Dorsolateral prefrontal cortex (tissue), 122 donors: ENCODE measurements at places on chromosomes 6 and 20.

- DNase-seq, result no peak
Observed at GRCh38 chr20:10551732-10552724, 116.9 kb downstream of the SLX4IP start.

- peak; percentile 68 for DNase-seq
Observed at GRCh38 chr6:111715321-111715720, 109.6 kb upstream of the TRAF3IP2 start.

DNA sequence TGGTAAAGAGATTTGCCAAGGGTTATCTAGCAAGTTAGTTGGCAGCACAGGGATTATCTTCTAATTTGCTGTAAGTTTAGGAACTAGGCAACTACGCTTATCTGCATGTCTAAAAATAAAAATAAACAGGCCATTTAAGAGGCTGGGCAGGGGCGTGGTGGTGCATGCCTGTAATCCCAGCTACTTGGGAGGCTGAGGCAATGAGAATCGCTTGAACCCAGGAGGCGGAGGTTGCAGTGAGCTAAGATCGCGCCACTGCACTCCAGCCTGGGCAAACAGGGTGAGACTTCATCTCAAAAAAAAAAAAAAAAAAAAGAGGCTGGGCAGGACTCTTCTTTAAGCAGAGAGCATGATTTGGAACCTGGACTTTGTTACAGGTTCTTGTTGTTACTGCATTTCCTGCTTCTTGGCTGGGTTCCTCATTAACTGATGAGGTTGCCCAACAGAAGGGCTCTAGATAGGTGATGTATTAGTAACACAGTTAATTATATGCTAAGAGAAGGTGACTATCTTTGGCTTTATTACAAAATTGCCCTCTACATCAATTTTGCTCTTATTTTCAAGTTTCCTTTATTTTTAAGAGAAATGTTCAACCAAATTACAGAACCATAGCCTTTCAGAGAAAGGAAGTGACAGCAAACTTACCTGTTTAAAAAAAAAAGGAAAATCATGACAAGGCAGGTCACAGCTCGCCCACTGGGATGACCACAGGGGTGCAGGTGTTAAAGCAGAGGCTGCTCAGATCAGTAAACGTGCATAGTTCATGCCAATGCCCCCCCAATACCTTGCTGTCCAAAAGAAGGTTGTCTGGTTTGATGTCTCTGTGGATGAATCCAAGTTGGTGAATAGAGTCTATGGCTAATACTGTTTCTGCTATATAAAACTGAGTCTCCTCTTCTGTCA, 32.5 kb downstream of the STK38 start:
- no peak for DNase-seq

DNA sequence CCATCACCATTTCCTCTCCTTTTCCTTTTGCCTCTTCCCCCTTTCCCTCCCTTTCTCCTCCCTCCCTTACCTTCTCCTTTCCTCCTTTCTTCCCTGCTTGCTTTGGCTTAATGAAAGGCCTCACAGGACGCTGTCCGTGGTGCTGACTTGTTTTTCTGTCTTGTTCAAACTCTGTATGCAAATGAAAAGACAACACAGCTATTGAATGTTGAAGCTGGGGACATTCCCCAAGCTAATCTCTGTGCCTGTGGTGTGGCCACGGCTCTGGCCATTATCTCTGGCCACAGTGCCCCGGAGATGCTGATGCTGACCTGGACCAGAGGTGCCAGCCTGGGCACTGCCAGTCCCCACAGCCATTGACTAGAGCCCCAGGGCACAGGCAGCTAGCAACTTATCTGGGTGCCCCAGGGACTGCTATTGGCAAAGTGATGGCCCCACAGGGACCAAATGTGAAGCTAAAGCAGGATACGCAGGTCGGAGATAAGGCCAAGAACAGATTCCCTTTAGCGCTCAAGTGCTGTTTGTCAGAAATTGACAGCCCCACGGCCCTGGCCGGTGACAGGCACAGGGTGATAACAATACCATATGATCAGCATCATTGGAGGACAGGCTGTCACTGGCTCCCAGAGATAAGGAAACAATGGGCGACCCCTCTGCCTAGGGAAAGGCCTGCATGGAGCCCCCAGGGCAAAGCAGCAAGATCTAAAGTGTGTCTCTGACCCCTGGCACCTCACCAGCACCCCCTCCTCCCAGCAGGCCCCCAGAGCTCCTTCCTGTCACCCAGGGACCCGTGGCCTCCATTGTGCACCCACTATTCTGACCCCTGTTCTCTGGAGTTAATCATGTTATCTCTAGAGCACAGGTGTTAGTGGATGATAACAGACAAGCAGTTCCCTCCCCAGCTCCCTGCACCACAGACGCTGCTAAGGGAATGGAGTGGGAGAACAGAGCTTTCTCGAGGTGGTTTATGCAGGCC, 31.6 kb upstream of the SLC32A1 start:
- DNase-seq, result peak; percentile 60

- no peak for DNase-seq
Observed at GRCh38 chr6:134308800-134309199, 9.1 kb downstream of the SGK1 start.

DNA sequence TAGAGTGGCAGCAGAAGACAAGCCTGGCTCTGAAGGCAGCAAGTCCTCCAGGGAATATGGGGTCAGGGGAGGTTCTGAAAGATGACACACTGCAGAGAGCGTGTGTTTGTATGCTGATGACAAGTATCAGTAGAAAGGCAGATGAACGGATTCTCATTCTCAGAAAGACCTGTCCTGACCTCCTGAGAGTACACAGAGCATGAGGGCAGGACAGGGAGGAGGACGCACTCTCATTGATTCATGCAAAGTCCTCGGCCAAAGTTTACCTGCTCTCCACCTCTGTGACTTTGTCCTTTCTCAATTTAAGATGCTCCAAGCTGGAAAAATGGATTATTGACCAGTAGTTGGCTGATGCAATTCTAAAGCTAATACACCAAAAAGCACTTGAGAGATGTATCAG, 156.7 kb downstream of the LPA start:
- DNase-seq, result no peak

DNA sequence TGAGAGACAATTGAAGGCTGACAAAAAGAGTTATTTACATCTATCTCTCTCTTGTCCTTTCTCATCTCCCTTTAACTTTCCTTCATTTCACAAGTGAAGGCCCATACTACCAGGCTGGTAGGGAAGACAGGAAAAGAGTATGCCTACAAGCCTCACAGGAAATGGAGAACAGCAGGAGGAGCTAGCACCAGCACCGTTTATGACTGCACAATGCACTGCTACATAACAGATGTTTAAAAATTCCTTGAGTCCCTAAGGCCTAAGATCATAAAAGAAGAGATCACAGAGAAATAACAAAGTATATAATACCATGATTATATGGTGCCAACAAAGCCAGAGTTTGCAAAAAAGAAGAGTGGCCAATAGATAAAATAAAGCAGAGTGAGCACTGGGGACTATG, 194.8 kb downstream of the UNC5CL start:
- no peak for DNase-seq

GRCh38 chr6:169568314-169569087, 133.3 kb downstream of the WDR27 start:
- no peak for DNase-seq

DNA sequence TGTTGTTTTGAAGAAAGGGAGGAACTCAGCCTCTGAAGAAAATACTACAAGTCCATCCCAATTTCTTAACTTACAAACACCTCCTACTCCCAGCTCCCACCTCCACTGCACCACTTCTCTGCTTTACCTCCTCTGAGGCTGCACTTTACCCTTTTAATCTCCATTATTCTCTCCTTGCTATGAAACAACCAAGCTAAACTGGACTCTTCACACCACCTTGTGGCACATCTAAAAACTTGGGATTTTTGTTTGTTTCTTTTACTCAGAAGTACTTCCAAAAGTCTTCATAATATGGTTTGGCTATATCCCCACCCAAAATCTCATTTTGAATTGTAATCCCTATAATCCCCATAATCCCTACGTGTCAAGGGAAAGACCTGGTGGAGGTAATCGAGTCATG, 142.2 kb downstream of the MOXD1 start:
- DNase-seq, result no peak

DNA sequence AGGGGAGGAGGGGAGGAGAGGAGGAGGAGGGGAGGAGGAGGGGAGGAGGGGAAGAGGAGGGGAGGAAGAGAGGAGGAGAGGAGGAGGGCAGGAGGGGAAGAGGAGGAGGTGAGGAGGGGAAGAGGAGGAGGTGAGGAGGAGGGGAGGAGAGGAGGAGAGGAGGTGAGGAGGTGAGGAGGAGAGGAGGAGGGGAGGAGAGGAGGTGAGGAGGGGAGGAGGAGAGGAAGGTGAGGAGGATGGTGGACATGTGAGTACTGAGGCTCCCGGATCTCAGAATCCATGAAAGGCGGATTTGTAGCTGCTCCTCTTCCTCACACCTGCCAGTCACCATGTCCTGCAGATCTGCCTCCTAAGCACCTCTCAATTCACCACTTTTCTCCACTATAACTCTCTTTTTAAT, 59.8 kb downstream of the PSMB1 start:
- no peak for DNase-seq

GRCh38 chr6:98648211-98648914, 186.0 kb upstream of the POU3F2 start:
- DNase-seq, result no peak

GRCh38 chr6:169326067-169326799, 72.6 kb upstream of the THBS2 start:
- DNase-seq, result peak; percentile 64

DNA sequence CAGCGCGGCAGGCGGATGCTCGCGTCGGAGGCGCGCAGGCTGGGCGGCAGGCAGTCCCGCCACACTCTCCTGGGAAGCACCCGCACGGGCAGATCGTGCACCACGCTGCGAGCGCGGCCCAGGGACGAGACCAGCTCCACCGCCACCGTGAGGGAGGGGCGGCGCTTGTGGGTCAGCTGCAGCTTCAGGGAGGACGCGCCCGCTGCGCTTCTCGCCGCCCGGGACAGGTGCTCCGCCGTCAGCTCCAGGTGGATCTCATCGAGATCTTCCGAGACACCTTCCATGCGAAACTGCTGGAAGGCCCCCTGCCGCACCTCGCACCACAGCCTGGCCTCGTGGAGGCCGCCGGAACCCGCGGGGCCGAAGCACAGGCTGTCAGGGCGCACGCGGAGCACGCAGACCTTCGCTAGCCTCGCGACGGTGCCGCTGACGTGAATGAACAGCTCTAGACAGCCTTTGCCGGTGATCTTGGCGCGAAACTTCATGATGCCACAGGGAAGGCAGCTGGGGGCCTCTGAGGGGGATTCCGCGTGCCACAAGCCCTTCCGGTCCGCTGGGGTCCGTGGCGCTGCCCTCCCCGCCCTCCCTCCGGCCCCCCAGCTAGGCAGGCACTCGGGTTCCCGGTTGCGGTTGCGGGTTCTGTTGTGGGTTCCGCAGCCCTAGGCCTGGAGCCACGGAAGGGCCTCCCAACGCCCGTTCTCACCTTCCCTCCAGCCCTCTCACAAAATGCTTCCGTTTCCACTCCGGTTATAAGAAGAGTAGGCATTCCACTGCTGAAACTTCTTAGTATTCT, at the start of gene HUS1B:
HUS1B (minus strand) TSS at position 641 of the 793 bp plus-strand sequence; CDS start at position 485, 156 bp downstream.
- DNase-seq, result no peak

DNA sequence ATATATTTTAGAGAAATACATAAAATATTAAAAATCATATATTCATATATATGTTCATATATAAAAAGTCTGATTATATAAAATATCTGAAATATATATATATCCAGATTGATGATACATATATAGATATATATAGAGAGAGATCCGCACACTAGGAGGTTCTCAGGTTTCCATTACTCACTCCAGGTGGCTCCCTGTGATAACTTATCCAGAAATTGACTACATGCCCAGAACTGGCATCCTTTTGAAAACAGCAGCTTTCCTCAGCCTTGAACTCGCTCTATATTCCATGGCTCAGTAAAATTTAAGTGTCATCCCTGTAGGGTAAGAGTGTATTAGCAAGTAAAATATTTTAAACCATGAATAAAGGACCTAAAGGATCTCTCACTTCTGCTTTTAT, 206.8 kb downstream of the TINAG start:
- no peak for DNase-seq

DNA sequence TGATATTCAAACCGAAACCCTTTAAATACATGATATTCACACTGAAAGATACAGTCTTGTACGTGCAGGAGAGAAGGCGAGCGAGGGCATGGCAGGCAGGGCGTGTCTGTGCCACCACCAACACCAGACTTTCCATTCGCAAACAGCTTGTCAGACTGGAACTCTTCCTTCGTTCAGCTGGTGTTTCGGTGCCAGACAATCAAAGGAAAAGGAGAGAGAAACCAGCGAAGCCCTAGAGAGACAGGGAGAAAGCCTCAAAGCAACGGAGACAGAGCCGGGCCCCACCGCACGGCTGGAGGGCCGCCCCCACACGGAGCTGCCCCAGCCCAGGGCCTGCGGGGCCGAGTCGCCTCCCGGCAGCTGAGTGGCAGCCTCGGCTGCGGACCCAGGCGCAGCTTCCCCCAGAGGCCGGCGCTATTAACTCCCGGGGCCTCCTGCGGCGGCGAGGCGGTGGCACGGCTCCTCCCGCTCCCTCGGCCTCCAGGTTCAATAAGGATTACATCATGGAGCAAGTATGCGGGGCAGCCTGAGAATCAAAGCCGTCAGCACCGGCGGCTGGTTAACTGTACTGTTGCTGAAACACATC, 32.1 kb upstream of the NR2E1 start:
- DNase-seq, result peak; percentile 53

GRCh38 chr6:152723398-152723797, 25.7 kb downstream of the MYCT1 start:
- no peak for DNase-seq

GRCh38 chr6:6751266-6751596, 162.7 kb downstream of the LY86 start:
- DNase-seq, result no peak

DNA sequence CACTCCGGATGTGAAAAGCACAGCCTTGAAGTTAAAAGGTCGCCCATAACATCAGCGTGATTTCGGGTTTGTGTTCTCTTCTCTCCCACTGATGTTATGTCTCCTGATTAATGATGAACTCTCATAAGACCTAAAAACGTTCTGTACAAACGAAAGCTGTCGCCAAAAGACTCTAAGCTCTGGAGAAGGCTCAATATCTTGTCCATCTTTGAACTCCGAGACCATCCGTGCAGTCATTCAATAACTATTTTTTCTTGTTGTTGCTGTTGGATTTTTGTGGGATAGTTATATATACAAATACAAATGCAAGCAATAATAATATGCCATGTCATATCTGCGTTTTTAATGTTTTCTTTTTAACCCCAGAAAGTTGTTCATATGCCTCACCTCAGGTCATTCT, 291.8 kb upstream of the MARCKS start:
- no peak for DNase-seq

DNA sequence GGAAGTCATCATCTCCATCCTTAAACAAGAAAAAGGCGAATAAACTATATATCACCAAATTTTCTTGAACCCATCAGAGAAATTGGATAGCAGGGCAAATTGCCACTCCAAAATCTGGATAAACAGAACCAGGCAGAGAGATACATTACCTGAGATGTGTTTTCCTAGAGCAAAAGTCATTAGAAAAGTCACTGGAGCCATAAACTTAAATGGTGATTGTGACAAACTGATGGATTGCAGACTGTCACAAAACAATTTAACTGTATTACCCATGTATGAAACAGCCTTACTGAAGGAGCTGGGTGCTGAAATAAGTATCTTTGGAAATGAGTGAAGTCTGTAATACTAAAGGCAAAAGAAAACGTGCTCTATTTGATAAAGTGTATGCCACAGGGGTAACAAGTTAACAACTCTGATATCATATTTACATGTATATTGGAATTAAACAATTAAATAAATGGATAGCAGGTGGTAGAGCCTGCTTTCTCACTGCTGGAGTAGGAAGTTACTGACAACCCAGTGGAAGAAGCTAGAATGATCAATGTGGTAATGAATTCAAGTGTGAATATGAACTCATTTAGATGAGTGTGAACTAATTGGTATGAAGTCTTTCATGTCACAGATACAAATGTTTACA, 186.9 kb downstream of the LMBRD1 start:
- no peak for DNase-seq

GRCh38 chr20:14696478-14696877, 359.1 kb upstream of the FLRT3 start:
- DNase-seq, result no peak
